ENCODE measurements at places on chromosomes 4 and X.

DNA sequence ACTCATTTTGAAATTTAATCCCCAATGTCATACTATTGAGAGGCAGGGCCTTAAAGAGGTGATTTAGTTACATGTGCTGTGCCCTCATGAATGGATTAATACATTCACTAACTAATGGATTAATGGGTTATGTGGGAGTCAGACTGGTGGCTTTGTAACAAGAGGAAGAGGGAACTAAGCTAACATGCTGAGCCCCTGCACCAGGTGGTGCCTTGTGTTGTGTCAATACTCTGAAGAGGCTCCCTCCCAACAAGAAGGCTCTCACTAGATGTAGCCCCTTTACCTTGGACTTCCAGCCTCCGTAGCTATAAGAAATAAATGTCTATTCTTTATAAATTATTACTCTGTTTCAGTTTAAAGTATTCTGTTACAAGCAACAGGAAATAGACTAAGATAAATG, 411.9 kb upstream of the EMCN start:
- DNase-seq = no peak

DNA sequence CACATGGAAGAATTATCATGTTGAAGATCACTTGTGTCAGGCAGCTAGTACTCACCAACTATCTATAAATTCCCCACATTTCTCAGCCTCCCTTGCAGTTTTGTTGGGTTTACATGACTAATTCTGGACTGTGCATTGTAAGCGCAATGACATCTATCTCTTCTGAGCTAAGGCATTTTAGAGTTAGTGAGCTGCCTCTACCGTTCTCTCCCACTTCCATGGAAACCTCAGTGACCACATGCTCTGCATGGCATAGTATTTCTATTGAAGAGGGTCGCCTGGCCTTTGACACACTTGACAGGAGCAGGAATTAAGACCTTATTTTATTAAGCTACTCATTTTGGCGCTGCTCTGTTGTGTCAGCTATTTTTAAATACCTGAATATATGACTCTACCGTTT, 67.5 kb upstream of the NPY2R start:
- no peak for DNase-seq

DNA sequence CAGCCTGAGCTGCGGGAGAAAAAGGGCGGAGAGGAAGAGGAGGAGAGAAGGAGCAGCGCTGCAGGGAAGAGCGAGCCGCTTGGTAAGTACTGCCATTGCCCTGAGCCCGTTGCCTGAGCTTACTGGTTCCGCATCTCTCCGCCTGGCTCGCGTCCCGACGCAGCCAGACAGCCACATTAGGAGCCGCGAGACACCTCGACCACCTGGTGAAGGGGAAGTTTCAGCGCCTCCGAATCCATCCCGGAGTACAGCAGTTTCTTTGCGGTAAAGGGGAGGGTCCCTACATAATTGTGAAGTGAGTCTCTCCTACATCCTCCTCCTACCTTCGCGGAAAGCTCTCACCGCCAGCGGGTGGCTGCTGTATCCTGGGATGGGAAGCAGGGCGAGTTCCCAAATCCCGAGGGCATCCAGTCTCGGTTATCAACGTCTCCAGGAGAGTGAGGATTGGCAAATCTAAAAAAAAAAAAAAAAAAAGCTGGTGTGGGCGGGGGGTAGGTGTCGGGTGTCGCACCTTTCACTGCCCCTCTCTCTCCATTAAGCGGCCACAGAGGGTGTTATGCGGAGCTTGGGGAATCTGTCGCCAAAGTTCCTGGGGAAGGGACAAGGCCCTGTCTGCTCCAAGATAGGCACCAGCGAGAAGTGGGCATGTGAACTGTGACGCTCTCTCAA, 7.9 kb downstream of the TBX22 start:
- no peak for DNase-seq

- DNase-seq = no peak
Measured at GRCh38 chr4:2096073-2096609, 37.0 kb downstream of the NAT8L start.

Measured in GM20000 (cell line).